Mesothelial cell of epicardium (in vitro differentiated cells): ENCODE measurements at places on chromosomes 7 and 10.
A peak's percentile ranks its signal among the peaks of the same experiment; 100 is the strongest.

DNA sequence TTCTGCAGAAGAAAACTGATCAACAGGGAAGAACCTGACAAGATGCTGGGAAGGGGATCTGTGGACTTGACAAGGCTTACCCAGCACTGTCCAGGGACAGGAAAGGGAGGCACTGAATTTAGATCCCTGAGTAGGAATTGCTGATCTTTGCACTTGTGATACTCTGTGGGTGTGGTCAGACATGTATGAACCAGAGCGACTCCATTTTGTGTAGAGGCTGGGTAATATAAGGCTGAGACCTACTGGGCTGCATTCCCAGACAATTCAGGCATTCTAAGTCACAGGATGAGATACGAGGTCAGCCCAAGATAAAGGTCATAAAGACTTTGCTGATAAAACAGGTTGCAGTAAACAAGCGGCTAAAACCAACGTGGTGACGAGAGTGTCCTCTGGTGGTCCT lies 60.7 kb downstream of the CCDC3 start:
- DNase-seq: no peak

DNA sequence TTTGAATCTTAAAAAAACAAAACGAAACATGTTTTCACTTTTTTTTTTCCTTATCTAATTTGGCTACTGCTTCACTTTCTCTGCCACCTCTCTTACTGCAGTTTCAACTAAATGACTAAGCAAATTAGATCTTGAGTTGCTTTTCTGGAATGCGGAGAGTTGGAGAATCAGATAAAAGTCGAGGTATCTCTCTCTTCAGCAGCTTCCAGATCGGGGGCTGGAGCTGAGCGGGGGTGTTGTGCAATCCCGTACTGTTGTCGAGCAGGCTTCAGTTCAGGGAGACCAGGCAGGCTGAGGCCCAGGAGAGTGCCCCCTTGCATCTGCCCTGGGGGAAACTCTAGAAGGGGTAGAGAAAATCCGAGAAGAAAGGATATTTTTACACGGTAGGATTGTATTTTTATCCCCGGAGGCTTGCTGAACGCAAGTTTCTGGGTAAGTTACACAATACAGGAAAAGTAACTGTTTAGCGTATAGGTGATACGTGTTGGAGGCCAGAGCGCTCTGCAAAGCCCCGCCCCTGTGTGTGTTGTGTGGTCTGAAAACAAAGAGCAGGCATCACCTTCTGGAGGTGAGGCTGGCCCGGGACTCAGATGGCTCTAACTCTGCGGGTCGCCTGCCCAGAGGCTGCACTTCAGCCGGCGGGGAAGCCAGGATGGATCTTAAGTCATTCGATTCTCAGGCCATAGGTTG lies 116.6 kb downstream of the KLF6 start:
- DNase-seq: peak; percentile 66

- DNase-seq: no peak
These were observed 14.0 kb upstream of the ATXN7L1 start for GRCh38 chr7:105890290-105890997.

DNA sequence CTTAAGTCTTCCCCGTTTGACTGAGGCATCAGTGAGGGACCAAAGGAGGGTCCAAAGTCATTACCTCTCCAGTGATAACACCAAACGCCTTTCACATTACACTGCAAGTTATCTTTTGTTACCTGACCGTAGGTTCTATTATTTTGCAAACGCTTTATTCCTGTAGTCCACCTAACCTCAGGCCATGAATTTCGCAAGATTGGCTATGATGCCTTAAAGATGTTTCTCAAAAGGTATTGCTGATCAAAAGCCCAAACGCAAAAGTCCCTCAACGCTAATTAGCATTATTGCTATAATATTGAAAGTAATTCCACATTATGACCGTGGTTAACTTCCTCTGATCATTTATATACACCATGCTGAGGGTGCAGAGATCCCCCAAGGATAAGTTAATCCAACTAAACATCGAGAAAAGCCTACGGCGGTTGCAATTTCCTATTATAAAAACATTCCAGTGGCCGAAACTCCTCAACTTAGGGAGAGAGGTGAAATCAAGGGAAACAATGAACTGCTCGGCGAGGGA lies 649 bp downstream of the DNA2 start:
- no peak for DNase-seq

- DNase-seq: no peak
These were observed 4.3 kb downstream of the HNRNPF start for GRCh38 chr10:43404704-43405084.

- no peak for DNase-seq
These were observed 14.0 kb upstream of the SLC18A2 start for GRCh38 chr10:117226813-117227451.

DNA sequence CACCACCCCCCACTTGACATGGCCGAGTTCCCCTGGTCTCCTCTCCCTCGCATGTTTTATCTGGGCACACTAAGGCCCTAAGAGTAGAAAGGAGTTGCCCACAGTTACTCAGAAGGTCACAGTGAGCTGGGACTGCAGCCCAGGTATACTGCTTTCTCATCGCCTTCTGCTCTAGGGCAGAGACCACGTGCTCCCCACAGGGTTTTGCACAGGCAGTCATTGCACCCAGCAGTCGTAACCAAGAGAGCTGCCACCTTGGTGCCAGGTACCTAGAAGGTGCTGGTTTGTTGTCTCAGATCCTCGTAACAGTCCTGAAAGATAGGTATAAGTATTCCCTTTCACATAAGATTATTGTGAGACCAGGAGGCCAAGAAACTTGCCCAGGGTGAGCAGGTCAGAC lies 1.8 kb downstream of the MINDY4 start:
- no peak for DNase-seq

DNA sequence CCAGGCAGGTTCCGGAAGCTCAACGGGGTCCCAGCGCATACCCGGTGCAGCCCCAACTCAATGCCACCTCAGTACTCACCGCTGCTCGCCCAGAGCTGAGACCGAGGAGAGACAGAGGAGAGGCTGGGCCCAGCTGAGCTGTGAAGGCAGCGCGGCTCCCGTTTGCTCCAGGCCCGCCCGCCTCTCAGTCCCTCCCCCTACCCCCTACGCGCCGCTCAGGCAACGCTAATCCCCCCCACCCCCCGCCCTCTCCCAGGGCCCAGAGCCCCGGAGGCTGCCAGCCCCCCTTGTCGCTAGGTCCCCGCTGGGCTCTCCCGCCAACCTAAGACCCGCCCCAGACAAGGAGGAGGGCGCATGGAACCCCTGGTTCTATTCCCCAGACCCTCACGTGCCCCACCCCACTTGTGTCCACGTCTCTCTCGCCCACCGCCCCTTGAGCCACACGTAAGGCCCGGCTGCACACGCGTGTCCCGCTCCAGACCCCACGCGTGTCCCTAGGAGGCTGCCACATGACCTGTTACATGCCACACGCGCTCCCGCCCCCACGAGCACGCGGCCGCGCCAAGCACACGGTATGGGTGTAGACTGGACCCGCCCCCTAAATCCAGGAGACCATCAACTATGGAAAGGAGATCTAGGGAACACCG lies at the start of gene PSD:
Gene PSD, minus strand, starts transcription at position 164 of the 647 bp plus-strand sequence. CDS start 1,747 bp downstream, outside the sequence.
- DNase-seq: no peak

DNA sequence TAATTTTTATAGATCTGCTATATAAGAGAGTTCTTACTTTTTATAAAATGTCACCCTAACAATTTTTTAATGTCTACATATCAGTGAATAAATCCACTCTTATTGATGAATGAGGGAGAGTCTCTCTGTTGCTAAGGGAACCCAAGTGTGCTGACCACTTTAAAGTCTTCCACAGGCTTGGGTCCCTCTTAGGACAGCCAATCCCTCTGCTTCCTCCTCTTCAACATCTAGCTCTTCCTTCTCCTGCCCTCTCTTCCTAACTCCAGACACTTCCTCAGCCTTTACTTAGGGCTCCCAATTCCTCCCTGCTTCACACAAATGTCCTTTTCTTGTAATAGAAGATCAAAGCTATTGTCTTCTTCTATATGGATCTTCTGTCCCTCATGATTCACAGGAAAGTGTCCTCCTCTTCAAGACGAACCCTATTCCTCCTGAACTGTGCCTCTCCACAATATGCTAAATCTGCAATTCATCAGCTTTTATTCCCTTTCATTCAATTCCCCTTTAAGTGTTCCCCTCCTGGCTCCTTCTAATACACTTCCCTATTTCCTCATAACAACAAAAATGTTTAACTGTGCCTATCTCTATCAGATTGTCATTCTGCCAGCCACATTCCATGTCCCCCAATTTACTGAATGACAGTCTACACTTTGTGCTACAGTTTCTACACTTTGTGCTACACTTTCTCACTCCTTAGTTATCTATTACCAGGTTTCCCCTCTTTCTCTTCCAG lies 37.7 kb downstream of the CDK6 start:
- no peak for DNase-seq

DNA sequence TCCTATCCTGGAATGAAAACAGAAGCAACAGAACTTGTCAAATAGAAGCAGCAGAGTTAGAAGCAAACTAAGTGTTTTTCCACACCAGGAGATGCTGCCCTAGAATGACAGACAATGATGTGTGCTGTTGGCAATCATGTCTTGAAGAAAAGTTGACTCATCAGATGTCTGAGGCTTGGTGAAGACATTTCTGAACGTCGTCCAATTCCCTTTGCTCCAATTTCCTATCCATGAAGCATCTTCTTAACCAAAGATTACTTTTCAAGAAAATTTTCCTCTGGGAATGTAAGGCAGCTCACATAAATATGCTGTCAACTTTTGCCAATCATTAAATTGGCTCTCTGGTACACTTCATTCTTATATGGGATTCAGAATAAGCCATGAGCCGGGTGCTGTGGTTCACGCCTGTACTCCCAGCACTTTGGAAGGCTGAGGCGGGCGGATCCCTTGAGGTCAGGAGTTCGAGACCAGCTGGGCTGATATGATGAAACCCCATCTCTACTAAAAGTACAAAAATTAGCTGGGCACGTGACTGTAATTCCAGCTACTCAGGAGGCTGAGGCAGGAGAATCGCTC lies 34.6 kb downstream of the MALSU1 start:
- DNase-seq: no peak

- DNase-seq: no peak
These were observed 39.6 kb downstream of the NUP205 start for GRCh38 chr7:135597181-135597925.

DNA sequence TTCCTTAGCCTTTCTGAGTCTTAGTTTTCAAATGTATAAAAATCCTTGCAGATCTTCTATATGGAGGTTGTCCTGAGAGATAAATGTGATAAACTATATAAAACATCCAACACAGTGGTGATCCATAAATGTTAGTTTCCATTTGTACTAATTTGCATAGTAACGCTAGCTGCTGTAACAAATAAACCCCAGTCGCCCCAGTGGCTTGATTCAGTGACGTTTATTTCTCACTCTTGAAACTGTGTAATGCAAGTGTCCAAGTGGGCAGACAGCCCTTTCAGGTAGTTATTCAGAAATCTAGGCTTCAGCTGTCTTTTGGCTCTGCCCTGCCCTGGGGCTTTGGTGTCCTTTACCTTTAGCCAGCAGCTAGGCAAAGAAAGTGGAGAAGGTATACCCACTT lies 106.3 kb downstream of the VTI1A start:
- DNase-seq: no peak

DNA sequence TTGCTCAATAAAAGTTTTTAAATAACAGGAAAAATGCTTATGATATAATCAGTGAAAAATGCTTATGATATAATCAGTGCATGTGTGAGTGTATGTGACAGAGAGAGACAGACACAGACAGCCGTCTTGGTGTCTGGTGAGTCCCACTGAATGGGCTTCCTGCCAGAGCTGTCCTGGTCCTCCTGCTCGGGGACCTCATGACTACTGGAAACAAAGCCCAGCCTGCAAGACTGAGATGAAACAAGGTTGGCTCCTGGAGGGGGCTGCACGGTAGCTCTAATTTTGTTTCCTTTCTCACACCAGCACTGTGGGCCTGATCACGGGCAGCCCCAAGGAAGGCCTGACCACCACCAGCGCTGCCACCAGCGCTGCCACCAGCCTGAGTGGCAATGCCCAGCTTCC lies 57.3 kb downstream of the NRP1 start:
- no peak for DNase-seq

DNA sequence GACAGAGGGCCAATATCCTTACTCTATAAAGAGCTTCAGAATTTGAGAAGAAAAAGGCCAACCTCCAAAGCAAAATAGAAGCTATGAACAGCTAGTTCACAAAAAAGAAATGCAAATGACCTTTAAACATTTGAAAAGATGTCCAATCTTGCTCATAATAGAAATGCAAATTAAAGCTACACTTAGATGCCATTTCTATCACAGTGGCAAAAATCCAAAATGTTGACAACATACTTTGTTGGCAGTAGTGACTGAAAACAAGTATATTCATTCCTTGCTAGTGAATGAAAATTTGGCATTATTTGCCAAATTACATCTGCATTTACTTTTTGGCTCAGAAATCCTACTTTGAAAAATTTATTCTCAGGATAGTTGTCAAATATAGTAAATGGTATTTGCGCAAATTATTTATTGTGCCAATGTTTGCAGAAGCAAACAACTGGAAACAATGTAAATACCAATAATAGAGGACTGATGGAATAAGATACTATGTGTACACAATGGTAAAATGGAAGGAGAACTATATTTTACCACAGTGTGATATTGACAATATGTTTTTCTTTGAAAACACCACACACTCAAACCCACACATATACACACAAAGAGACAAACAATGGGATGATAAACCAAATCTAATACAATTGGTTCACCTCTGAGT lies 9.4 kb downstream of the TMEM106B start:
- no peak for DNase-seq

GRCh38 chr10:21499701-21500577 lies 25.5 kb downstream of the SKIDA1 start:
- DNase-seq: no peak

DNA sequence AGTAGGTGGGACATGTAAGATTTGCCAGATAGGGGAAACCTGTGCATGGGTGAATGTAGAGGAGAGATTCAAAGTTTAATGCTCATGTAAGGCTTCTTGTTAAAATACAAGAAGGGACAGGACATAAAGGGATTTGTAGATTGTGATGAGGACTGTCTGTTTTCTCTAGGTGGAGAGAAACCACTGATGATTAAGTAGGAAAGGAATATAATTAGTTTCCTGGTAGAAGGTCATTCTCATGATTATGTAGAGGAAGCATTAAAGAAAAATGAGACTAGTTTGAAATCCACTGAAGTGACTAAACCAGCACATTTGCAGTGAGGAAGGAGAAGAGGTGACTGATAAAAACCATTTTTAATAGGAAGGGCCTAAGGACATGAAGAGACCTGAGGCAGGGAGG lies 19.6 kb upstream of the MACC1 start:
- DNase-seq: no peak

DNA sequence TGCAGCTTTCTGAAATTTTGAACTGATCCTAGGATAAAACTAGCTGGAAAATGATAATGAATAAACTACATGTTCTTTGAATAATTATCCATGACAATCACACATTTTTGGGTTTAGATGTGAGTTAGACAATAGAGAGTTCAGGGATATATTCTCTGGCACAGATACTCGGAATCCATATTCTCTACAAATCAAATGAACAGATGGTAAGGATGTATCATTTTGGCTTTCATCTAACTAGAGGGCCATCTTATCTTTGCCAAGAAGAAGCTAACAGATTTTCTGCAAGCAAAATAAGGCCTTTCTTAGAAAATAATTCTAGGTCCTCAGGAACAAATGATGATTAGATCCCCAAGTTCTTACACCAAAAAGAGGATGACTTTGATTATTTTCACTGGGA lies 355.9 kb upstream of the C7orf33 start:
- no peak for DNase-seq

GRCh38 chr7:38550836-38551235 lies 80.3 kb downstream of the AMPH start:
- no peak for DNase-seq

GRCh38 chr10:50527442-50528043 lies 96.2 kb downstream of the SGMS1 start:
- no peak for DNase-seq
